ENCODE measurements at places on chromosomes 12 and 14. TPM values are rescaled to one million over a fixed set of nuclear protein-coding genes. Genes with fewer than 3 reads are reported as not detected.

OR4M1 gene
- total RNA-seq, result not detected

IAPP gene
- total RNA-seq, result not detected

FAM222A gene
- 0.46 TPM for total RNA-seq

LRRC10 gene
- not detected for total RNA-seq

METTL17 gene
- total RNA-seq, result 60.7 TPM

ITGB7 gene
- 5.2 TPM for total RNA-seq
